Activated CD4-positive, alpha-beta T cell treated with anti-CD3 and anti-CD28 coated beads, Interleukin-2, amount 50 U/mL, for 48 hours (primary cell): ENCODE measurements at places on chromosomes 1 and 21.
A peak's percentile ranks its signal among the peaks of the same experiment; 100 is the strongest.

DNA sequence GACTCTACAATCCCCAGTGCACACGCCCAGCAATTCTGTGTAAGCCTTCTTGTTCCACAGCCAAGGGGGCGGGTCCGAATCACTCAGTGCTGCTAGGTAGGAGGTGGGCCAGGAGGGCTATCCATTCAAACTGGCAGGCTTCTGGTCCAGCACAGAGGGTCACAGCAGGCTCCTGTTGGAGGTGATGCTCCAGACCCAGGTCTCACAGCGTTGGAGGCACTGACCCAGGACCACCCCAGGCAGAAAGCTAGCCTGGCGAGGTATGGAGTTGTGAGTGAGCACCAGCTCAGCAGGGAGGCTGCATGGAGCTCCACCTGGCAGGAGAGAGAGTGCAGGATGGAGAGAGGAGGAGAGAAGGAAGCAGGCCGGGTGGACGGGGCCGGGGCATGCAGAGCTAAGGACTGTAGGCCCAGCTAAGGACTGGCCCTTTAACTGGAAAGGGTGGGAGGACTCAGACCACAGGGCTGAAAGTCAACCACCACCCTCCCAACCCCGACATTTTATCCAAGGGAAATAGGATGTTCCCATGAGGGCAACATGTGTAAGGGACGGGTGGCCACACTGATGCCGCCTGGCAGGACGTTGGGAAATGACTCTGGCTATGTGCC is 38.7 kb downstream of the GPR161 start:
- no peak for DNase-seq

- DNase-seq: no peak
Measured at GRCh38 chr1:13706046-13706445, 6.1 kb downstream of the PRDM2 start.

DNA sequence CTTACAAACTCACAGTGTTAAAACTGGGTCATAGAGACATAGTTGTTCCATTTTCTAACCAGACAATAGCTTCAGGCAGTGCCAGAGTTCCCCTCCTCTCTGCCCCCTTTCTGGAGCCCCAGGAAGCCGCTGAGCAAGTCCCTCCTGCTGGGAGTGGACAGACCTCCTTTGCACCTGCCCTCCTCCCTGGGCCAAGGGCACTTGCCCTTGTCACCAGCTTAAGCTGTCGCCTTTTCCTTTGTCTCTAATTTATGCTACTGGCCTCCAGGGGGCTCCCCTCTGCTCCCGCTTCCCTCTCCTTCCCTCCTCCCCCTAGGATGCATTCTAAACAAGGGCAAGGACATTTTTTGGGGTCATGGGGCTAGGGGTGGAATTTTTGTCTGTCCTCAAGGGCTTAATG is 182.4 kb downstream of the MIS18A start:
- DNase-seq: peak; percentile 21

DNA sequence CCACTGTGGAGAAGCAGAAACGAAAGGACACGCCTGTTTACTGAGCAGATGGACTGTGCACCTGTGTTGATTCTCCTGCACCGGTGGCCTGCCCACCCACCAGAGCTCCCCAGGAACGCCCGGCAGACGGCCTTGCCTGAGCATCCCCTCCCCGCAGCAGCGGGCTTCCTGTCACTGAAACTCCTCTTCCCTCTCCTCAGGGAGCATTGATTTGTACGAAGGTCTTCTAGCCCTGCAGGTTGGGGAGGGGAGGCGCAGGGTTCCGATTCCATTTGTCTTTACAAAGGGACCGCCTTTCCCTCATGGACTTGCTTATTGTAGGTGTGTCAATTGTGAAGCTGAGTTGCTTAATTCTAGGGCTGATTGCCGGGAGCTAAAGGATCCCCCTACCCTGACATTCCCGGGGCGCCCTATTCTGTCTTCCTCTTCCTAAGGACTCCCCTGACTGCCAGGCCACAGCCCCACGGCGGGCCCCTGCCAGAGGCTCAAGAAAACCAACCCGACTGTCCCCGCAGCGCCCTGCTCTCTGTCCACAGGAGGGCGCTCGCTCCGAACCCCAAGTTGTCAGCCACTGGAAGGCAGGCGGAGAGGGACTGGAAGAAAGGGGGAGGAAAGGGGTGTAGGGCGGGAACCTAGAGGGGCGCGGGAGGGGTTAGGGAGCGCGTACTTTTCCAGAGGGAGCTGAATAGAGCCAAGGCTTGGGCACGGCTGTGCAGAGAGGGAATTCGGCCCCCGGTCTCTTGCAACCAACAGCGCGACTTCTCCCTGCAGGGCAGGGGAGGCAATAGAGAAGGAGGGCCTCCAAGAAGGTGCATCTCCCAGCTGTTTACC is 2.8 kb downstream of the S100A6 start:
- DNase-seq: peak; percentile 86

- no peak for DNase-seq
Measured at GRCh38 chr1:162649583-162649982, 17.3 kb downstream of the DDR2 start.

DNA sequence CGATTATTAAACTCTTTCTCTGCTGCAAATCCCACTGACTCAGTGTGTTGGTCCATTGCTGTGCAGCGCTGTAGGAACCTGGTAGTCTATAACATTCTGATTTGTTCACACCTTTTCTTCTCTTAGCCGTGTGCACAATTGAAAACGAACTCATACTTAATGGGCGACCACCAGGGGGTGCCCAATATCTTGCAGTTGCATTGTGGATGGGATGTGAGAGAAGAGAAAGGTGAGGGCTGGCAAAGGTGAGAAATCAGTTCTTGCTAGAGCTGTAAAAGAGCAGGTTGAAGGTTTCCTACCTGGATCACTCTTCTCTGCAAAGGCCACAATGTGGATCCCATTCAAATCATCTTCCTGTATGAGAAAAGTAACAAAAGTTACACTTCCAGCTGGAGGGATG is 51.0 kb downstream of the CASQ2 start:
- peak; percentile 33 for DNase-seq

GRCh38 chr21:42286416-42286815 is 28.8 kb downstream of the TFF3 start:
- no peak for DNase-seq

- no peak for DNase-seq
Measured at GRCh38 chr21:44756423-44757185, 45.0 kb downstream of the UBE2G2 start.

DNA sequence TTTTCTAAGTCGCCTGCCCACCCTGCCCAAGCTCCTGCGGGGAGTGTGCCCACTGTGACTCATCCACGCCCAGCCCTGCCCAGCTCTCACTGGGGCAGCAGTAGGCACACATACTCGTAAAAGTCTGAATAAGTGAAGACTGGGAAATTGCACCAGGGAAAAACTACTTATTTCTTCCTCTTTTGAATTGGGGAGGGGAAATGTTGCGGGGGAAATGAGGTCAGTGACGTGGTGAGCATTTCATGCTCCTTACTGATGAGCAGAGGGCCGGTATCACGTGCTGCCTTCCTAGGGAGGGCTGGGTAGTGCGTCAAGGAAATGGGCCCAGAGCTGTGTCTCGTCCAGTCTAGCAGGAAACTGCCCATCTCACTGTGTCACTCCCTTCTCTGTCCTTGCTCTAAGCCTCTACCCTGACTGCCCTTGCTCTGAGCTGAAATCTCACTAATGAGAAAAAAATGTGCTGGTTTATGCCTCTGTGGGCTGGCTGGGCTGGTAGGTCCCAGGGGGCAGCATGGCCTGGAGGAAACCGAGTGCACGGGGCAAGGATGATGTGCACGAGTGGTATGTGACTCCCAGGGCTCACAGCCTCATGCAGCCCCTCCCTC is 13.5 kb upstream of the TNFRSF1B start:
- DNase-seq: peak; percentile 38

DNA sequence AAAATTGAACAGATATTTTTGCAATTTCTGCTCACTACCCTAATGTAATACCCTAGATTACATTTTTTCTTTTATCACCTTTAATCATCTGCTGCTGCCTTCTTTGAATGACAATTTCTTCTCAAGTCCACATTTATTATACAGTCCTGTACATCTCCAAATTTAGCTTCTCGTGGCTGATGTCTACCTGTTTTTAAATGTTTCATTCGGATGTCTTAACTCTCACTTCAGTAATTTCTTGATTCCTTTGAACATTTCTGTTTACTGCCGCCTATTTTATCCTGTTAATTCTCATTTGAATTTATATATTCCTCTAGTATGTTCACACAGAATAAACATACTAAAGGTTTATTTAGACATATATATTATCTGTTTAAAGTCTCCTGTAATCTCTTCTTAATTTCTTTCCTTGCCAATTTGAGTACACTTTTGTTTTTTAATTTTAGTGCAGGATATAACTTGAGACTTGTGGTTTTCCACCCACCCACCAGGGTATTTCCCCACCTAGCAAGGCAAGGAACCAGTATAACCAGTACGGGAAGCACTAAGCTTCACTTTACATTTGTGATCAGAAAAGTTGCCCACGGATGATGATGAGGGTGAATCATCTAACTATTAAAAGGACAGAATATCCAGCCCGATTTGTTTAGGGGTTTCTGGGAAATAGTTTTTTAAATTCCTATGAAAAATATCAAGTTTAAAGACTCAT is 12.7 kb downstream of the INSL5 start:
- peak; percentile 69 for DNase-seq

DNA sequence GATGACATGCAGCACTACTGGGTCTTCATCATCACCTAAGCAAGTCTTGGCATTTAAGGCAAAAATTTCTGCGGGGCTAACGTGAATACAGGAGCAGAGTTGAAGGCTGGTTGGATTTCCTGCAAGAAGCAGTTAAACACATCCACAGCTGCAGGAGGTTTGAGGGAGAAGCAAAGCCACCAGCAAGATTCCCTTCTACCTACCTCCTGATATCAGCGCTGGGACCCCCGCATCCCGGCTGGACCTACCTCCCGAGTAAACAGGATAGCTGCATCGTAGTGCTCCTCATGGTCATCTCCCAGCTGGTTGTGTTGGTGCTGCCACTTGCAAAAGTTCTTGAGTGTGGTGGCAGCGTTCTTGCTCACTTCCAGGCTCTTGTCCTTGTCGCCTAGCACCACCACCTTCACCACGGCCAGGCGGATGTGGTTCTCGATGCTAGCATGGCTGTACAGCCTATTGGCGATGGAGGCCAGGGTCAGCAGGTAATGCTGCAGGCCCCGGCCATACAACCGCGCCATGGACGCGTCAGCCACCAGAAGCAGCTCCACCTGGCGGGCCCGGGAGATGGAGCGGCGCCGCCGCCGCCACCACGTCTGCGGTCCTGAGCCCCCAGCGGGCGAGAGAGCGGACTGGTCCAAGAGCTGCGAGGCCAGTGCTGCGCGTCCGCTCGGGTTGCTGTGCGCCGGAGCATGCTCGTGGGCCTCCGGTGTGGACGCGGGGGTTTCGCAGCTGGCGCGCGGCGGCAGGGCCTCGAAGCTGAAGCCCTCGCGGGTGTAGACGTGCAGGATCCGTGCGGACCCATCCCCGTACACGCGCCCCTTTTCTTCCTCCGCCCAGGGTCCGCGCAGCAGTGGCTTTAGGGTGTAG is 1.6 kb downstream of the ADAMTS5 start:
- peak; percentile 4 for DNase-seq

GRCh38 chr1:41566274-41566885 is 81.9 kb upstream of the EDN2 start:
- DNase-seq: peak; percentile 2

- DNase-seq: no peak
Measured at GRCh38 chr1:25992689-25993171, 5.1 kb downstream of the PAFAH2 start.

DNA sequence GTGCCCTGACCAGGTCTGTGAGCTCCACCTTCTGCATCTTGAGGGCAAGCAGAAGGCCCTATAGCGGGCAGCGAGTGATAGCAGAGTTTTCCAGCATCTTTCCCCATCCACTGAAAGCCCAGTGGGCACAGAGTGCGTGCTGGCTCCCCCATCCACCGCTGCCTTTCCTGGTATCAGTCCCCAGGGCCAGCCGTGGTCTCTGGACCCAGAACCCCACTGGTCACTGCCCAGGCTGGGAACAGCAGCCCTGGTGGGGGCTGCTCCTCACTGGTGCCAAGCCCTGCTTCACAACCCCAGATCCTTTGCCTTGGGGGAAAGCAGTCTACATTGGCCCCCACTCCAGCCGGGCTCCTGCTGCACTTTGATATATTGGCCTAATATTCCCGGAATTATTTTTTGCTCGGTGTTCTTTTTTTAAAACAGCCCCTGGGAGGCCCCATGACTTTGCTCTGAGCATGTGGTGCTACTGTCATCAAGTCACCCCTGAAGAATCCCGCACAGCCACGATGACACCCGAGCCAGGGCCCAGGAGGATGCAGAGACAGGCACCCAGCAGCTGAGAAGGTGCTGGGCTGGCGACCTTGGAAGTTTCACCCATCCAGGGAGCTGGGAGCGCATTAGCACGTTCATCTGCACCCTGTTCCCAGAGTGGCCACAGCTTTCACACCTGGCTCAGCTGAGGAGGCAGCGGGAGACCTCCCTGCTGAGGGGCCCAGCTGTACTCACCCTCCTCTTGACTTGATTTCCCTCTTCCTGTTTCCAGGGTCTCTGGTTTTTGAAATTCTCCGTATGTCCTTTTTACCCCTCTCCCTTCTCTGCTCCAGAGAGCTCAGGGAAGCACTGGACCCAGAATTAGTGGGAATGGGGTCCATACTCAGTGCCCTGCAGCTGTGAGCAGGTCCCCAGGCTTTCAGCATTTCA is 56.9 kb downstream of the KLHDC7A start:
- no peak for DNase-seq
